ENCODE measurements at places on chromosomes 11 and 22.

GRCh38 chr22:28254396-28254795 lies 335.3 kb upstream of the PITPNB start:
- no peak for DNase-seq

DNA sequence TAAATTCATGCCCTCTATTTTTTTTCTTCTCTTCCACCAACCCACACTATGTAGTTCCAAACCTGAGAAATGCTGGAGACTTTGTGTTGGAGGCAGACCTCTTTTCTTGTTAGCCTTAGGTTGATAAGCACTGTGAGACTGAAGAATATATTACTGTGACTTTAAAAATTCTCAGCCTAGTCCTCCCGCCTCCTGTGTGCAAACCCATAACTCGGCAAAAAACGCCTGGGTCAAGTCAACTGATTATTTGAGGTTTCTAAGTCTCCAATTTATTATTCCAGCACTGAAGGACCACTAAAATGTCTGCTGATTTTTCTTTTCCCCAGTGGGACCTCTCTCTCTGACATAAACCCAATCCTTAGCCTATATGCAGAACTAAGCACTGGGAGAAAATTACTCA lies 1946.0 kb upstream of the RAG2 start:
- no peak for DNase-seq

GRCh38 chr11:134086376-134086775 lies 17.5 kb downstream of the JAM3 start:
- no peak for DNase-seq

GRCh38 chr11:98260983-98261382 lies 759.8 kb upstream of the CNTN5 start:
- DNase-seq: no peak

DNA sequence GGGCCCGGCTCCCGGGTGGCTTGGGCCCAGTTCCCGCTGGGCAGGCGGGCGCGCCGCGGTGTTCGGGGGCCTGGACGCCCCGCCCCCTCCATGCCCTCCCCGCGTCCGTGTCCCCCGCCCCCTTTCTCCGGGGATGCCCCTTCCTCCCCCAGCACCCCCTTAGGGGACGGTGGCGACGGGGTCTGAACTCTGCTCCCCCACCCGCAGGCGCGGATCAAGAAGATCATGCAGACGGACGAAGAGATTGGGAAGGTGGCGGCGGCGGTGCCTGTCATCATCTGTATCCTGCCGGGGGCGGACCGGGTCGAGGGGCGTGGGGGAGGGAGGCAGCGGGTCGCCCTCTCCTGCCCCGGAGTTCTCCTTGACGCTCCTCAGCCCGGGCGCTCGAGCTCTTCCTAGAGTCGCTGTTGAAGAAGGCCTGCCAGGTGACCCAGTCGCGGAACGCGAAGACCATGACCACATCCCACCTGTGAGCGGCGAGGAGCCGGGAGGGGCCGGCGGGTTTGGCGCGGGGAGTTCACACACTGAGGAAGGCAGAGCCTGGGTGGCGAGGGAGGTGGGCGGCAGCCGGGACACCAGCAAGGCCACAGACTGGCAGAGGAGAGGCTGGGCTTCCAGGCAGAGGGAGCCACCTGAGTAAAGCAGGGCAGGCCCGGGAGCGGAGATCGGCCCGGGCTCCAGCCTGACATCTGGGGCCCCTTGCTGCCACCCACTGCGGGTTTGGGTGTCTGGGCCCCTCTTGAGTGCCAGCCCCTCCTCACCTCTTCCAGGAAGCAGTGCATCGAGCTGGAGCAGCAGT lies 546 bp downstream of the DRAP1 start:
- no peak for DNase-seq

DNA sequence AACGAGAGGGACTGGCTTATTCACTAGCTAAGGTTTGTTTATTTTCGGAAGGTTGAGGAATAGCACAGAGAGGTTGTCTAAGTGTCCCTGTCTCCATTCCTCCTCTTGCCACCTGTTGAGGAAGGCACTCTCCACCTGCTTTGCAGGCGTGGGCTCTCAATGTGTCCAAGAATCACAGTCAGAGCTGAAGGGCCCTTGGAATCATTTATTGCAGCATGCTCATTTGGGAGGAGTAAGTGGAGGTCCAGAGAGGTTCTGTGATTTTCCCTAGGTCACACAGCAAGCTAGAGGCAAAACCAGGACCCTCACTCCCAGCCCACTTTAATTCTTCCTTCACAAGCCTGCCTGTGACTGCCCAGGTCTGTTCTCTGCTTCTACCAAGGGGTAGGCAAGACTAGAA lies 21.3 kb downstream of the ZBTB16 start:
- no peak for DNase-seq
